ENCODE measurements at places on chromosomes 12 and 14.

DNA sequence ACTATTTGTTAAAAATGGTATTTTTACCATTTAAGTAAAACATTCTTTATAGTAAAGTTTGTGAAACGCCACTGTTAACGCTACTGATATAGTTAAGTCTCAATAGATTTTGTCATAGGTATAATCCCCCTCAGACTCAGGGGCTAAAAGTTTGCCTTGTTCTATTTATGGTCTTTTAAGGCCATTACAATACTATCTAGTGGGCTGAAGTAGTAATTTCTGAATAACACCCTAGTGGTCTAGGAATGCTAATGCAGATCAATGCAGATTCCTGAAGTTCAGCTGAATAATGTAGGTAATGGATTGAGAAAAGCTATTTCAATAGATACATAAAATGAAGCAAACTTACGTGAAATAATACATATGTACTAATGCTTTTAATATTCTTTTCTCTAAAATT, 989.3 kb upstream of the NOVA1 start:
- DNase-seq, result no peak

DNA sequence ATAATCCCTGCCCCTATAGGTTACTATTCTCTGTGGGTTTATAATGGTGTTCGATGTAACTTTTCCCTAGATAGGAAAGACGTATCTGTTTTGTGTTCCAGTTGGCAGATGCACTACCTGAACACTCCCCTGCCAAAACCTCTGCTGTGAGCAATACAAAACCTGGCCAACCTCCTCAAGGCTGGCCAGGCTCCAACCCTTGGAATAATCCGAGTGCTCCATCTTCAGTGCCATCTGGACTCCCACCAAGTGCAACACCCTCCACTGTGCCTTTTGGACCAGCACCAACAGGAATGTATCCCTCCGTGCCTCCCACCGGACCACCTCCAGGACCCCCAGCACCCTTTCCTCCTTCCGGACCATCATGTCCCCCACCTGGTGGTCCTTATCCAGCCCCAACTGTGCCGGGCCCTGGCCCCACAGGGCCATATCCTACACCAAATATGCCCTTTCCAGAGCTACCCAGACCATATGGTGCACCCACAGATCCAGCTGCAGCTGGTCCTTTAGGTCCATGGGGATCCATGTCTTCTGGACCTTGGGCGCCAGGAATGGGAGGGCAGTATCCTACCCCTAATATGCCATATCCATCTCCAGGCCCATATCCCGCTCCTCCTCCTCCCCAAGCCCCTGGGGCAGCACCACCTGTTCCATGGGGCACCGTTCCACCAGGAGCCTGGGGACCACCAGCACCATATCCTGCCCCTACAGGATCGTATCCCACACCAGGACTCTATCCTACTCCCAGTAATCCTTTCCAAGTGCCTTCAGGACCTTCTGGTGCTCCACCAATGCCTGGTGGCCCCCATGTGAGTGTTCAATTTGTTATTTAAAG, 11.3 kb downstream of the MAPK1IP1L start:
- DNase-seq, result no peak

GRCh38 chr12:111405859-111406473, at the start of gene SH2B3:
TSS of gene SH2B3 (plus strand) at chr12:111405923. CDS start at chr12:111418146, 12,223 bp downstream.
- DNase-seq, result peak; percentile 65

- DNase-seq, result no peak
Observed at GRCh38 chr14:91410771-91411536, 6.7 kb downstream of the CCDC88C start.

DNA sequence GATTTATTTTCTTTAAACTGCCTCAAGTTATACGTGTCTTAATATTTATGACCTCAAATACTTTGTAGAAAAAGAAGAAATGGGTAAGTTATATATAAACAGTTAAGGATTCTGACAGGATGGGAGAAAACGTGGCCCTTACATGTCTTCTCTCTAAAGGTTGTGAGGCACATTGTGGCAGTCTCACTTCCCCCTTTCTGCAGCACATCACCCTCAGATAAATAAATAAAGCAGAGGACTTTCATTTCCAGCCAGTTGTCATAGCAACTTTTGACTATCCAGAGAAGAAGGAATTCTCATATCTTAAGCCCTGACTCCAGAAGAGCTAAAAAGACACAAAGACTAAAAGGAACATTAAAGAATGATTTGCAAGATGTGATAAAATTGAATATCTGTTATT, 28.8 kb upstream of the CEP83 start:
- no peak for DNase-seq

GRCh38 chr12:6952863-6953441, 1.8 kb downstream of the PTPN6 start:
- no peak for DNase-seq

Measured in NCI-H2081 (cell line).